Neural progenitor cell (in vitro differentiated cells): ENCODE measurements at places on chromosomes 13 and 19.

- no peaks in the 10 kb centered on the region for H3K4me1 ChIP-seq
- H3K4me3 ChIP-seq, result no peak overlapping the region
- no peaks in the 10 kb centered on the region for H3K27me3 ChIP-seq
- H3K27ac ChIP-seq, result no peak overlapping the region
- H3K36me3 ChIP-seq, result no peaks in the 10 kb centered on the region
These were observed 509.9 kb upstream of the GPC6 start for GRCh38 chr13:92716749-92717148.

DNA sequence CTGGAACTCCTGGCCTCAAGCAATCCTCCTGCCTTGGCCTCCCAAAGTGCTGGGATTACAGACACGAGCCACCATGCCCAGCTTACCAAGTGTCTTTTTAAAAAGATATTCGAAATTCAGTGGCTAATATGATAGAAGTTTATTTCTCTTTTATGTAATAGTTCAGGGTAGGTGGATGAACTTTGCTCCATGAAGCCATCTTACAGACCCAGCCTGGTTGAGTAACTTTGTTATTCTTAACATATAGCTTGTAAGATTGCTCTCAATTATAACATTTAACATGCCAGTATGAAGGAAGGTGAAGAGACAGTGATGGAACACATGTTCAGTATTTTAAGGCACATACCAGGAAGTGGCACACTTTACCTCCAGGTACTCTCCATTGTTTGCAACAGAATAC is 42.4 kb downstream of the ZIC2 start:
- no peak overlapping the region for H3K27ac ChIP-seq
- DNase-seq, result no peak
- no peaks in the 10 kb centered on the region for H3K4me1 ChIP-seq
- no peaks in the 10 kb centered on the region for H3K27me3 ChIP-seq
- H3K36me3 ChIP-seq, result no peaks in the 10 kb centered on the region

DNA sequence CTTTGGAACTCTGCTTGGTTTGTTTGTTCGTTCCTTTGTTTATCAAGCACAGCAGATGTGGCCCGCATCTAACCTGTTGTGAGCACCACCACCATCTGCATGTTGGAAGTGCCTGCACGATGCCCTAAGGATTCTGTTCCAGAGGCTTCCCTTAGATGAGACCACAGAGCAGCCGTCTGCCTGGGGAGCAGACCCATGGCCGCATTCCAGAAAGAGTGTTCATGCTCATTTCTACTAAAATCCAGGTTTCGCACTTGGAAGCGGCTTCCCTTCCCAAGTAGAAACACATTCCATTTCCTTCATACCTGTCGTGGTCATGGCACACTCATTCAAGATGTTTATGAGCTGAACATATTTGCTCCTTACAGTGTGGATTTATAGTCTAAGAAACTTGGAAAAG is 27.2 kb downstream of the COL4A2 start:
- no peak overlapping the region for H3K4me3 ChIP-seq
- H3K4me1 ChIP-seq, result peaks cover 49% of the 10 kb centered on the region

GRCh38 chr19:42149447-42150202 is 17.4 kb upstream of the POU2F2 start:
- DNase-seq, result no peak
- H3K27me3 ChIP-seq, result peaks cover 46% of the 10 kb centered on the region
- H3K36me3 ChIP-seq, result no peaks in the 10 kb centered on the region
- no peak overlapping the region for H3K4me3 ChIP-seq

- no peaks in the 10 kb centered on the region for H3K36me3 ChIP-seq
- no peak overlapping the region for H3K4me3 ChIP-seq
- H3K27ac ChIP-seq, result no peak overlapping the region
- no peaks in the 10 kb centered on the region for H3K4me1 ChIP-seq
These were observed 34.5 kb upstream of the NDUFS7 start for GRCh38 chr19:1349211-1349610.

- H3K27ac ChIP-seq, result no peak overlapping the region
- no peak overlapping the region for H3K4me3 ChIP-seq
- DNase-seq, result no peak
- no peaks in the 10 kb centered on the region for H3K36me3 ChIP-seq
These were observed 115.9 kb upstream of the PCDH20 start for GRCh38 chr13:61531383-61532065.
